ENCODE measurements at places on chromosomes 4 and X.

DNA sequence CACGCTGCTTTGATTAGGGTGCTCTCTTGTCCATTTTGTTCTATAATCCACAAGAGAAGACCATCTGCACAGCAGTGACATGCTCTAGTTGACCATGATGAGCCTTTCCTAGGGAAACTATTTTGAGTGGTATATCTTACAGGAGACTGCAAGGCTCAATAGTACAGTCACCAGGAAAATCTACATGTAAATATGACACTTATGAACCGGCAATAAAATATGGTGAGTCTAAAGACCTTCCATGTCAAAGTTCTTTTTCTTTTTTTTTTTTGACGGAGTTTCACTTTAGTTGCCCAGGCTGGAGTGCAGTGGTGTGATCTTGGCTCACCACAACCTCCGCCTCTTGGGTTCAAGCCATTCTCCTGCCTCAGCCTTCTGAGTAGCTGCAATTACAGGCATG, 103.7 kb downstream of the MGST2 start:
- DNase-seq = no peak

GRCh38 chr4:3046623-3047022, 27.7 kb downstream of the HTT-AS start:
- DNase-seq = no peak

DNA sequence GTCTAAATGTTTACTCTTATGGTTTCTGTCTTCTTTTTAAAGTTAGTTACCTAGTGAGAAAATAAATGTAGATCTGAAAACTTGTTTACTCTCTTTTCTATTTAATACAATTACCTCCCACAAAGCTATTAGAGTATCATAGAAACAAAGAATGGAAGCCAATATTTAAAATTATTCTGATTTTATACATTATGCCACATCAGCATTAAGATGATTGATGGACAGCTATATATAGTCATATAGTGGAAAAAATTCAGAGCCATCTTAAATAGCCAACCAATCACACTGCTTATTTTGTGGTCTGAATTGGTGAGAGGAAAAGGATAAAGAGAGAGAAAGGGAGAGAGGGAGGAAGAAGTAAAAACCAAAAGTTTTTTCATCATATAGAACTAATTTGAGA, 1101.8 kb downstream of the PCDH19 start:
- DNase-seq = no peak

DNA sequence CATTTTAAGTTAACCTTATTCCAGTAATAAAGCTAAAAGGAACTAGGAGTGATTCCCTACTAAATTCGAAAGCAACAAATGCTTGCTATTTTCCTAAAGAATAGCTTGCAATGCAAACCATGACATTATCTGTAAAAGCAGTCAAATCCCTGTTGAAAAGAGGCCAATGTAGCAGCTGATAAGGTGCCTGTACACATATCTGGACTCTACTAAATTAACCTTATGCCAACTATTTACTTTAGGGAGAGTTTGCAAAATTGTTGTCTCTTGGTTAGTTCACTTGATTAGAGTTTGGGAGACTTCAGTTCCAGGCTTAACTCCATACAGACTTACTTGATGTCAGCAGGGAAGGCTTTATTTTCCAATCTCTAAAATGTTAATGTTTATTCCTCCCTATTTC, 6.0 kb downstream of the IL13RA2 start:
- DNase-seq = no peak

DNA sequence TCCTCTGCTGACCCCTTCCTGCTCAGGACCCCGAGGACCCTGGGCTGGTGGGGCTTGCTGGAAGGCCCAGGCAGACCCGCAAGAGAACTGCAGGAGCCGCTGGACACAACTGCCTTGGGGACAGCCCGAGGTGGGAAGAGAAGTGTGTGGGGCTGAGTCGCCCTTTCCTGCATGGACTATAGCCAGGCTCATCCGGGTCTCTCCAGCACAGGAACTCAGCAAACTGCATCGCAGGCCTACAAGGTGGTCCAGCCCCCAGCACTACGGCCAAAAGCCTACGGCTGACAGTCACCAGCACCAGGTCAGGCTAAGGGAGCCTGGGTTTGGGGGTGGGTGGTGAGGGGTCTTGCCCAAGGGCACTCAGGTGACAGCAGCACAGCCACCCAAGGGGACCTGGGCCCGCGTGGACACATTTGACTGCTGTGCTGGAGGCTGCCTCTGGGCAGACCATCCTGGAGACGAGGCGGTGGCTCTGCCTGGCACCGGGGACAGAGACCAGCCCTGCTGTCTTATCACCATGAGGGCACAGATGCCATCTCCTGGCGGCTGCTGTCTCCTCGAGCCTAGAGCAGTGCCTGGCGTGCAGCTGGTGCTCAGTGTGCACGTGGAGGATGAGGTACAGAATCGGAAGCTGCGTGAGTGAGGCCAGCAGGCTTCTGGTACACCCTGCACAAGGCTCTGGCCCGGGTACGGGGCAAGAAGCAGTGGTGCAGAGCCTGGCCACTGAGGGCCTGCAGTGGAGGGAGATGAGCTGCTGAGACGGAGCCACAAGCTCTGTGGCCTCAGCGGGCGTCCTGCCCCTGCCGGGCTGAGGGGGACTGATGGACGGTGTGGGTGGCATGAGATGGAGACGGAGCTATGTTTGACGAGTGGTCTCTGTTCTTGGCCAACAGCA, 15.1 kb downstream of the LRPAP1 start:
- no peak for DNase-seq

- no peak for DNase-seq
Measured at GRCh38 chr4:103092245-103092644, 7.4 kb downstream of the BDH2 start.

- DNase-seq = no peak
Measured at GRCh38 chrX:9132036-9132638, 98.2 kb upstream of the FAM9B start.

- no peak for DNase-seq
Measured at GRCh38 chr4:6556263-6556662, 18.7 kb upstream of the MAN2B2 start.

DNA sequence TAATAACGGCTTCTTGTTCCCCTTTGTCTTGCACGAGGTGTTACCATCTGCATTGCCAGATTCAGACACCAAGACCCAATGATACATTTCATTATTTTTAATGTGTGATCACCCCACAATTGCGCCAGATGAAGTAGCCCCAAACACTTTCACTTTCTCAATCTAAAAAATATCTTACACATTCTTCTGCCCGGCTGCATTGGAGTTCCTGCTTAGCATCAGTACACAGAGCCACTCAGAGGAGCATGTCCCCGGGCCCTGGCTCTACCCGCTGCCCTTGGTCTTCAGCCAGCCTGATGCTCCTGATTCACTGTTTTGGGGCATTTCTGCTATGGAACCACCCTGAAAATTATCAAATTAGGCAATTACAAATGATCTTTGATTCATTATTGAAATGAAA, 66.0 kb upstream of the TENM3 start:
- no peak for DNase-seq

DNA sequence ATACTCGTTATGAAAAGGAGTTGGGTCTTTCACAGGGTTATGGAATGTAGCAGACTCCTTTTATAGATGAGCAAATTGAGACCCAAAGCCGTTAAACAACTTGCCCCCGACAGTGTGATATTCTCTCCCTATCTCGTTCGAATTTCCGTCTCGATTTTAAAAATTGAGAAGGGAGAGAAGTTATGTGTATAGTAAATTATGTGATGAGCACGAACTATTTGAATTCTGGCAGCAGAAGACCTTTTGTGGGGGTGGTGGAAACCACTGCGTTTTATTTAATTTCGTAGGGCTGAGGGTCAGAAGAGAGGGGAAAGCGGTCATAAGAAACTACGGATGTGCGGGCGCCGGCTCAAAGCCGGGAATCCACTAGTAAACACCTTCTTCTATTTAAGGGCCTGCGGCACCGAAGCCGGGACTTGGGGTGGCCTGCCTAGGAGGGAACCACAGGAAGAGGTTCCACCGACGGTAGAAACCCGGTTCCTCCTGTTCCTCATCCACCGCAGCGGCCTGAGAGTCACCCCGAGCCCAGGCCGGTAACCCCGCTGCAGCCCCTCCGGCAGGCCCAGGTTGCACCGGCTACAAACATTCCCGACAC, 1.5 kb upstream of the DDX3X start:
- DNase-seq = peak; percentile 44

DNA sequence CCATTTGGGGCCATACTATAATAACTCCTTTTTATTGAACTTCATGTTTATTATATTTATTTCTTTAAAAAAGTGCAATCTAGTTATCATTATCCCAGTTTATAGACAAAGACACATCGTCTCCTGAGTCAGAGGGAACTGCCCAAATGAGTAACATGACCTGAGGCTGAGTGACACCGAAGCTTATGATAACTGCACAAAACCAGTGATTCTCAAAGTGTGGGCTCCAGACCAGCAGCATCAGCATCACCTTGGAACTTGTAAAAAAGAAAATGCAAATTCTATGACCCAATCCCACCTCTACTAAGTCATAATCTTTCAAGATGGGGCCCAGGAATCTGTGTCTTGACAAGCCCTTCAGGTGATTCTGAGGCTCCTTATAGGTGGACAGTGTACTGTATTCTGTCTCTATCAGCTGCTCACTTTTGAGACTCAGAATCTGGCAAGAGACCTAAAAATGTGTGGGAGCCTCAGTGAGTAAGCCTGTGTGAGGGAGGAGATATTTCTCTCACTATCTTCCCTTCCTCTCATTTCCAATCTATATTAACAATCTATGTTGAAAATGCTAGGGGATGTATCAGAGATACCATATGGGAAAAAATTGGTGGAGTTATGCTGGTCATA, 147.0 kb downstream of the PACRGL start:
- no peak for DNase-seq

DNA sequence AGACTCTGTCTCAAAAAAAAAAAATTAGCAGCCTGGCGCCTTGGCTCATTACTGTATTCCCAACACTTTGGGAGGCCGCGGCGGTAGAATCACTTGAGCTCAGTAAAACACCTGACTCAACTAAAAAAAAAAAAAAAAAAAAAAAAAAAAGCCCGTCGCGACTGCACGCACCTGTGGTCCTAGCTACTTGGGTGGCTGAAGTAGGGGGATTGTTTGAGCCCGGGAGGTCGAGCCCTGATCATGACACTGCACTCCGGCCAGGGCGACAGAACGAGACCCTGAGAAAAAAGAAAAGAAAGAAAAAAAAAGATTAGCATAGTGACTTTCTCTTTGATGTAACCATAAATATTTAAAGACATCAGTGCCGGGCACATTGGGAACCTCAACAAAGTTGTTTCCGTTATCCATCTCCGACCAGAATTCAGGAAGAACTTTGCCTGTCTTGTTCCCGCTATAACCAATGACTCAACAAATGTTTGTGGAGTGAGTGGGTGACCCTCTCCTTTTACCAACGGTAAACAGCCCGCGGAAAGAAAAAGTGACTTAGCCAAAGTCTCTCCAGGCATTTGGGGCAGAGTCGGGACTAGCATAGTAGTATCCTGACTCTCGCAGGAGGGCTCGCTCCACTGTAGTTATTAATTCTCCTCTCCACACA, 553 bp upstream of the MED28 start:
- DNase-seq = peak; percentile 18

DNA sequence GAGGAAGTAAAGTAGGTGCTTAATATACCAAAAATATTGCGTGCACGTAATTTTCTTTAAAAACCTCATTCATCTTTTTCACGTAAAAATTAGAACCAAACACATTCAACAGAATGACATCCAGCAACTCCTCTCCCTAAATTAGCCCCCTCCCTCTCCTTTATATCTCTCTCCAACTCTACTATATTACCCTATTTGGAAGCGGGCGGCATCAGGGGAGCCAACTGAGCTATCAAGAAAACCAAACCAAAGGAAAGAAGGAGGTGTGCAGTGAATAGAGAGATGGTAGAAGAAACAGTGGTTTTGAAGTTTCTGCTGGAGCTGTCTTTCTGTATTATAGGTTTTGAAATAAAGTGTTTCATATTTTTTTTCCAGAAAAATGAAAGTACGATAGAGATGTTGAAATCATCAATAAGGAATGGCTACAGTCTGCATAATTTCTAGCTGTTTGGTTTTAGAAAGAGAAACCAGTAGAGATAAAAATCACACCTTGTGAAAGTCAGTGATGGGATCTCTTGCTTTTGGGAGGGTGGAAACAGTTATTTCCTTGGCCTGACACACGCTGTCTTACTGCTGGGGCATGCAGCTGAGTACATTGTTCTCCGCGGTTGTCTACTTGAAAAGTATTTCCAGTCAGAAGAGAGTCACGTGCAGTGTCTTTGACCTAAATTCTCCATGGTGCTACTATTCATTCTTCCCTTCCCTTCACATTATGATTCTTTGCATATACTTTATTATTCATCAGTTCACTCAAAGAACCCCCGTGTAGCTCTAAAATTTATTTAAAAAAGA, 94.1 kb upstream of the WDR17 start:
- no peak for DNase-seq

GRCh38 chrX:150525061-150525919, 43.1 kb upstream of the MTM1 start:
- DNase-seq = no peak

DNA sequence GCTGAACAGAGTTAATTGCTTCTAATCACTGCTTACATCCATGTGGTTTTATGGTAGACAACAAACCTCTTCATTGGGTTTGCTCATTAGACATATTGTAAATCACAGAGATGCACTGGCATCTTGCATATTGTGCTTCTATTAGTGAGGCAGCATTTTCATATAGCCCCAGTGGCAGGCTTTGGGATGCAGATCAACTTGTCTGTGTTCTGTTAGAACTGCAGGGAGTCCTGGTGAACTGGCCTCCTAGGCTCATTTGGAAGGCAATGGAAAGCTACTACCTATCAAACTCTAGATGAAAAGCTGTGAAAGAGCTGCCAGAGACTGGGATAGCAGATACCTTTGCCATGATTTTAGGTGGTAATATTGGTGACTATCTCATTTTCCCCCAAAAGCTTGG, 108.8 kb downstream of the NAA11 start:
- no peak for DNase-seq

- DNase-seq = peak; percentile 74
Measured at GRCh38 chrX:153763989-153764755, at the start of gene PLXNB3. TSS of gene PLXNB3 (plus strand) at chrX:153764249. CDS start at chrX:153765536, 1,287 bp downstream.

GRCh38 chr4:15325987-15326386, 101.8 kb upstream of the C1QTNF7 start:
- no peak for DNase-seq

DNA sequence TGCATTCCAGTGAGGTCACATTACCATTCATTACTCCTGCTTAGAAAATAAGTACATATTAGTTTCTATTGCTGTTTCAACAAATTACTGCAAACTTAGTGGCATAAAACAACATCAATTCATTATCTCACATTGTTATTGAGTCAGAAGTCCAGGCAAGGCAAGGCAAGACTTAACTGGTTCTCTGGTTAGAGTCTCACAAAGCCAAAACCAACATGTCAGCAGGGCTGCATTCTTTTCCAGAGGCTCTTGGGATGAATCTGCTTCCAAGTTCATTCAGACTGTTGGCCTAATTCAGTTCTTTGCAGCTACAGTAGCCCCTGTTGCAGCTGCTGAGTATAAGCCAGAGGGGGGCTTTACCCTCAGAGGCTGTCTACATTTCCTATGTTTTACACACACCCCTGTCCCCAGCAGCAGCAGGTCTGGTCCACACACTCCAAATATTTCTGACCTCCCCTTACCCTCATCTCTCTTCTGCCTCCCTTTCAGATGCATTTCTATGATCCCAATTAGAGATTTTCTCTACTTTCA, 892.1 kb upstream of the EPHA5 start:
- DNase-seq = no peak
